Smooth muscle cell of the brain vasculature (primary cell): ENCODE measurements at places on chromosomes 6 and 20.

DNA sequence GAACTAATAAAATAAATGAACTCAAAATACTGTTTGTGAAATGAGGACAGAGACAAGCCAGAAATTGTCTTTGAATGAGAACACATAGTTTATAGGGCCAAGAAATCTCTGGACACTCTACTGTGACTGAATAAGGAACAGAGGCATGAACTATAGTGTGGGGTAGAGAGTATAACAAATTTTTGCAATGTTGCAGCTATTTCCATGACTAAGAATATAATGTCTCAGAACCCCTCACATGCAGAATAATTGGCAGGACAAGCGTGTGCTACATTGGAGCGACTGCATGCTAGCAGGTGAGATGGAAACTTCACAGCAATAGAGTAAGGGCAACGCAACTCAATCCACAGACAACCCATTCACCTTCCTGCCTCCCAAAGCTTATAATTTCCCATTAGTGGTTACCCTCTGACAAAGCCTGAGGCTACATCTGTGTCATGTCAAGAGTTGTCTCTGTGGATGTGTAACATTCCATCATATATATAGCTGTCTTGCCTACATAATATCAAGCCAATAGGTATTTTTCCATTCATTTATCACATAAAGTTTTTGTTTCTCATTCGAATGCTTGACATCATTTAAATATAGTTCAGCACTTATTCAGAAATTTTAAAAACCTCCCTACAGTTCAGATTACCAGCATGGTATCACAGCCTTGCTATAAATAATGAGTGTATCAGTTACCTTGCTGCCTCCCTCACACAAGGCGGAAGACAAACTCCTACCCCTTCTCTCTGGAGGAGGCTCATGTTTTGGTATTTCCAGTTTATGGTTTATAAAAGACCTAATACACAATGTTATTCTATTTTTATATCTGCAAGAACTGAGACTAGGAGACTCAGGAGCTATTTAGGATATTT lies 47.9 kb upstream of the ECHDC1 start:
- DNase-seq: no peak

DNA sequence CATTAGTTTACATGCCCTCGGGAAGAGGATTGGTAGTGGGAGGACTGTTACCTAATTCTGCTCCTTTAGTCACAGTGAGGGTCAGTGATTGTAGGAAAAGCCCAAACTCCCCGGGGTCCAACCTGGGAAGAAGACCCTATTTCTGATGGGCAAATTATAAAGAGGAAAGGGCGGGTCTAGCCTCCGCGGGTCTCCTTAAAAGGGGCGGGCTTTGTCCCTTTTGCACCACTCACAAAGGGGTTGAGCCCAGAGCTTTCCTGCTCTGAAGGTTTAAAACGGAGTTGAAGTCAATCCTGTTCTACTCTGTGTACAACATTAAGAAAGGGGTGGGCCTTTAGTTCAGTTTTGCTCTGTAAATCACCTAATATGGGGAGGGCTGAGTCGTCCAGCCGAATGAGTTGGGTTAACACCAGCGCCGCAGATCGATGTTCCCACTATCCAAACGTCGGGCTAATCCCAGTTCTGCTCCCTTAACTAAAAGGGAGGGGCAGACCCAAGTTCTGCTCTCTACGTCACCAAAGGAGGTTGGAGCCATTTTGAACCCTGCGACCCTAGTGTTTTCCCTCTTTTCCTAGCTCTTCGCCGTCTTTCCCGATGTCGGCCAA lies 920 bp upstream of the RNF5 start:
- DNase-seq: no peak

DNA sequence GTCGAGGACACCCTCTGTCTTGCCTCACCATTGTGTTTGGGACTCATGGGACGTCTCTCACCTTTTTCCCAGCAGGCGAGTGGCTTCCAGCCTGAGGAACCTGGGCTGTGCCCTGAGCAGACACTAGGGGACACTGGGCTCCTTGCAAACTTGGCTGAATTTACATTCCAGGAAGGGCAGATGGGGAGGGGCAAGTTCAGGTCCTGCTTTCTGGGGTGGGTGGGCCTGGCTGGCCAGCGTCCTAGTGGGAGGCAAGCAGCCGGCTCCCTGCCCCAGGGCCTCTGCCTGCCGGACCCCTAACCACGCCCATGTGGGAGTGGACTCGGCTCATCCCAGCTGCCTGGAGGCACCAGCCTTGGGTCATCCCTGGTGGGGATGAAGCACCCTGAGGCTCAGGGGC lies 48.2 kb upstream of the MLN start:
- no peak for DNase-seq

DNA sequence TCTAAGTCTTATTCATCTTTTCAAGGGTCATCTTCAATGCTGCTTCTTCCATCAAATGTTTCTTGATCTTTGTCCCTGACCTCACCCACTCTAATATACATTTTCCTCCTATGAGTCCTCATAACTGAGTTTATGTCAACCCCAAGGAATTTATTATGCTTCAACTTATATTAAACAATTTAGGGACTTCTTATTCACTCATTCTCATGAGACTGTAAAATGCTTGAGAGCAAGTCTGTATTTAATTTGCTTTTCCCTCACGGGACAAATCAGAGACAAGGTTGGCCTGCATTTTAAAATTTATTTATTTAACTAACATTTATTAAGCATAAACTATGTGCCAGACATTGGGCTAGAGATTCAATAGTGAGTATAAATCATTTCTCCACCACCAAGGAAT lies 312.0 kb upstream of the NT5E start:
- no peak for DNase-seq

GRCh38 chr6:106181664-106182418 lies 95.7 kb downstream of the PRDM1 start:
- DNase-seq: no peak

DNA sequence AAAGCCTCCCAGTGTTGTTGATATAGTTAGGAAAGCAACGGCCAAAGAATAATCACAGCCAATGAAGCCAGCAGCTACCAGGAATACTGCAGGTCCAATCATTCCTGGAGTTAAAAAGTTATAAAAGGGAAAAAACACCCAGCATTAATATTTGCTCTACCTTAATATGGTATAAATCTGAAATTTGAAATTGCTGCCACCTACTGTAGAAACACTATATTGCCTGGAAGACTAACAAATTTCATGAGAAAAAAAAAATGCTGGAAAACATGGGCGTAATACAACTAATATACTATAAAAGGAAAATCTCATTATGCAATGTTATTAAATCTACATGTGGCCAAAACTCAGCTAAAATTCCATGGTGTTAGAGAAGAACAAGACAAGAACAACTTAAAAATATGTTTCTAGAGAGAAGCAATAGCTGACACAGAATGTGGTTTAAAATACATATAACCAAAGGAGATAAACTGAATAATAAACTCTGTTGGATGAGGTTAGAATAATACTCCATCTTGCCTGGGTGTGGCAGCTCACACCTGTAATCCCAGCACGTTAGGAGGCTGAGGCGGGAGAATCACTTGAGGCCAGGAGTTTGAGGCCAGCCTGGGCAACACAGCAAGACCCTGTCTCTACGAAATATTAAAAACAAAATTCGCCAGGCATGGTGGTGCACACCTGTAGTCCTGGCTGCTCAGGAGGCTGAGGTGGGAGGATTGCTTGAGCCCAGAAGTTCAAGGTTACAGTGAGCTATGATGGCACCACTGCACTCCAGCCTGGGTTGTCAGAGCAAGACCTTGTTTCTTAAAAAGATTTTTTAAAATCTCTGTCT lies 43.1 kb downstream of the SLC17A5 start:
- no peak for DNase-seq

DNA sequence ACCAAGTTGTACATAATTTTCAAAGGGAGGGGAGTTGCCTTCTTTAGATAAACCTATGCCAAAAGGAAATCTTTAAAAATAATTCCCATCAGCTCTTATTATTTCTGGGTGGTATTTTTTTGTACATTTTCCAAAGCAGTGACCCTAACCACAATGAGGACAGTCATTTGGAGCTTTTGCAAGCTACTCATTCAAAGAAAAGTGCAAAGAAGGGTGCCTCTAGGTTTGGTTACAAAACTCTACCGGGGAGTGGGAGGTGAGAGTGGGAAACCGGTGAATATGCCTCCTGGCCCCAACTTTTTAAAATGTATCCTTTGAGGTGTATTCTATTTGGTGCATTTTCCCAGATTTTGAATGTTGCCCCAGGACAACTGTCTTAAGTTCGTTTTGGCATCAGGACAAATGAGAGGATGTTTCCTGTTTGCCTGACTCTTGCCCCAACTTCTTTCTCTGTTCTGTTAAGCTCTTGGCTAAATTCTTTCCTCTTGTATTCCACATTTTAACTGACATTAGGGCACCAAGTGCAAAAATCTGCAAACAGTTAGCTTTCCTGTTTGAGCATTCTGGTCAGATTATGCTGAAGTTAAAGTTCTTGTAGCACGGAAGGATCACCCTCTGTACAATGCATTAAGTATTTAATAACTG lies 78.9 kb downstream of the SLX4IP start:
- no peak for DNase-seq

GRCh38 chr20:50194831-50195523 lies 4.3 kb downstream of the CEBPB start:
- no peak for DNase-seq

DNA sequence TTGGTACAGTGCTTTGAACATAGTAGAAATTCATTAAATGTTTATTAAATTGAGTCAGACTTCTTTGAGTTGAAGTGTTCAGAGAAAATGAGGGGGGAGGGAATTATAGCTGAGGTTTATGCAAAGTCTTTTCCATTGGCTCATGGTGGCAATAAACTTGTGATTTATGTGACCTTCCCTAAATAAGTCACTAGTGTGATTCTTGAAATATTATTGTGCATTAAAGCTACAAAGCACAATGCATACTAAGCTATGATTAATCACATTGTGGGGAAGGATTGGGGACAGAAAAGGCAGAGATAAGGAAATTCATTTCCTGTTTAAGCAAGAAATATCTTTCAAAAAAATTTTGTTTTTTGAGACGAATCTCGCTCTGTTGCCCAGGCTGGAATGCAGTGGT lies 877.5 kb downstream of the TFAP2A start:
- no peak for DNase-seq

- no peak for DNase-seq
Observed at GRCh38 chr20:38202153-38202981, 37.3 kb upstream of the TGM2 start.

DNA sequence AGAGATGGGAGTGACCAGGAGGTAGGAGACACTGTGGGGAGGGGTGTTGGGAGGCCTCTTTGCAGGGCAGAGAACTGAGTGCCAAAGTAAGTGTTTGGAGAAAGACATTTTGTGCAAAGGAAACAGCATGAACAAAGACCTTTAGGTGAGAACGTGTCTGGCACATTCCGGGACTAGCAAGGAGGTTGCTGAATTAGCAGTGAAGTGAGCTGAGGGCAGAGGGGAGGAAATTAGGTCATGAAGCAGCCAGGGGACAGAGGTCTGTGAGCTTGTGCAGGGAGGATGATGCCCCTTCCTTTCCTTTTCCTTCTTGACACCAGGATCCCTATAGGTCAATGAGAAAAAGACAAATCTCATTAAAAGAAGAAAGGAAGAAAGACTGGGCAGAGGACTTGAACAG lies 21.4 kb upstream of the AHCY start:
- no peak for DNase-seq

DNA sequence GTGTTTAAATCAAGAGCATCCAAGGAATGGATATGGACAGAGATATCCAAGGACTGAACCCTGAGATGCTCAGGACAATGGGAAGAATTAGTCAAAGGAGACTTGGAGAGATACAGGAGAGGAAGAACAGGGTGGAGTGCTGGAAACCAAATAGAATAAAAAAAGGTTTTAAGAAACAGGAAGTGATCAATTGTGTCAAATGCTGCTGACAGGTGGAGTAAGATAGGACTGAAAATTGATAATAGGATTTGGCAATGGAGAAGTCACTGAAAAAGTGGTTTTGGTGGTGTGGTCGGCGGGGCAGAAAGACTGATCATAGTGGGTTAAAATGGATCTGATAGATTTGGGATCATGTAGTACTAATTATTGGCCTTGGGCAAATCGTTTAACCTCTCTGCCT lies 37.9 kb upstream of the PNRC1 start:
- no peak for DNase-seq

GRCh38 chr6:15244620-15245360 lies 1.1 kb upstream of the JARID2 start:
- DNase-seq: no peak

DNA sequence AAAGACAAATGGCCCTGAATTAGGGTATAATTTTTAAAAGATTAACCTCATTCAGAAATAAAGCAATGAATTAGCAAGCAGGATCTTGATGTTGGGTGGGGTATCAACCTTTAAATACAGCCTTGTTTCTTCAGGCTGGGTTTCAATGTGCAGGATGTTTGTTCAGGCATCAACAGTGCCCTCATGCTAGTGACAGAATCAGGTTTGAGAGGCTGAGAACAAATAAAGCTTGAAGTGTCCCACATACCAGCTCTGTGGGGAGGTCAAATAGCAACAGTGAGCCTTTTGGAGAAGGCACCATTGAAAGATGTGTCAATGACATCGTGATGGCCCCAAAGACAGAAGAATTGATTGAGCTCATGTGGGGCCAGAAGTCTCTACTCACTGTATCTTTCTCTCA lies 68.2 kb downstream of the MTFR2 start:
- no peak for DNase-seq

DNA sequence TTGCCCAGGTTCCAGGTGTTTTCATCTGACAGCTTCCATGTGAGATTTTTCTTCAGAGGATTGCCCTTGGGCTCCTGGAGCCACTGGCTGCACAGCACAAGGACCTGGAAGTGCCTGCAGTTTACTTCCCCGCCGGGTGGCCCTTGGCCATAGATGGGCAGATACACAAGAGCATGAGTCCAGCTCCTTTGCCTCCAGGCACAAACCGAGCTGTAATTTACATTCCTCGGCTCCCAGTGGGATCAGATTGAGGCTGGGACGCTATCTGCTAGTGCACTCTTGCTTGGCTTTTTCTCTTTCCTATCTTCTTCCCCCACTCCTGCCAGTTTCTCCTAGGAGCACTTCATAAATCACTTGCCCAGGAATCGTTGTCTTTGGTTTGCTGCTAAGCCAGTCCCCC lies 85.4 kb upstream of the RALY start:
- DNase-seq: no peak

GRCh38 chr6:140736231-140736630 lies 1361.8 kb upstream of the CITED2 start:
- peak; percentile 61 for DNase-seq

DNA sequence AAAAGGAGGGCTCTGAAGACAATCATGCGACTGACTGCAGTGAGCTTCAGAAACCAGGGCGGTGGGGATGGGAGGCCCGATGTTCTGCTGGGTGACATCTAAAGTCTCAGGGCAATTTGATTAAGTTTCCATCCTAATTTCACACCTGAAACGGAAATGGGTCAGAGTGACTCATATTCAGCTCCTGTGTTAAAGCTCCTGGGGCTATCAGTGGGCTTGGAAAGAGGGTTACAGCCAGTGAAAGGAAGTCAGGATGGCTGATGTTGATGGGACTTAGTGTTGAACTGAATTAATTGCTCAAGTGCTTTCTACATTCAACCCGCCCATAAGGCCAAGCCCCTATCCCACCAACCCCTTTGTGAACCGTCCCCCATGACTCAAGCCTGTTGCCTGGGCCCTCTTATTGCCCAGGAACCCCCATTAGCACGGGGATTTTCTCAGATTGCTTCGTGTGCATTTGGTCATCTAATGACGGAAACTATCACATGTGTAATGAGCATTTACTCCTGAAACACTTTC lies 47.1 kb upstream of the TBC1D7 start:
- no peak for DNase-seq
